Frontal cortex (tissue), 4 donors: ENCODE measurements at places on chromosomes 11 and 22. TPM values are rescaled to one million over a fixed set of nuclear protein-coding genes. Genes with fewer than 3 reads are reported as not detected.
A peak's percentile ranks its signal among the peaks of the same experiment; 100 is the strongest.

OR5B21 gene
- not detected for total RNA-seq

GRCh38 chr11:19811380-19811779 is 98.7 kb downstream of the NAV2 start:
- DNase-seq: no peak

DNA sequence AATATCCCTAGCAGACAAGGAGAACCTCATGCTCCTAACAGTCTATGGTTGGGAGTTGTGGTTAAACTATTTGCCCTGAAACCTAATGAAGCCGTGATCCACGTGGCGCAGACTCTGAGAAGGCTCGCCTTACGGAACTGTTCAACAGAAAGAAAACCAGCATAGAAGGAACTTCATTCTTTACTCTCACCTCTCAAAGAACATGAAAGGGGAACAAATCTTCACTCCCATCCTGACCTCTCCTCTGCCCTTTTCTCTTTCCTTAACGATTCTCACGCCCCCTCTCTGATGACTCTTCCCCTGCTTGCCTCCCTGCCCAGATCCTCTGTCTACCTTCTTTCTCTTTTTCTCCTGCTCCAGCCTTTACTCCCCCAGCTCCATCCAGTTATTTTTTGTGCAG is 54.2 kb downstream of the IRAG1 start:
- no peak for DNase-seq

IGLL1 gene
- total RNA-seq: not detected

ARHGEF12 gene
- total RNA-seq: 202 TPM

- no peak for DNase-seq
These were observed 43.4 kb upstream of the MN1 start for GRCh38 chr22:27844656-27845591.

GTF2H1 gene
- 69.7 TPM for total RNA-seq

- no peak for DNase-seq
These were observed 19.6 kb upstream of the TBCEL start for GRCh38 chr11:121004206-121004840.

DNA sequence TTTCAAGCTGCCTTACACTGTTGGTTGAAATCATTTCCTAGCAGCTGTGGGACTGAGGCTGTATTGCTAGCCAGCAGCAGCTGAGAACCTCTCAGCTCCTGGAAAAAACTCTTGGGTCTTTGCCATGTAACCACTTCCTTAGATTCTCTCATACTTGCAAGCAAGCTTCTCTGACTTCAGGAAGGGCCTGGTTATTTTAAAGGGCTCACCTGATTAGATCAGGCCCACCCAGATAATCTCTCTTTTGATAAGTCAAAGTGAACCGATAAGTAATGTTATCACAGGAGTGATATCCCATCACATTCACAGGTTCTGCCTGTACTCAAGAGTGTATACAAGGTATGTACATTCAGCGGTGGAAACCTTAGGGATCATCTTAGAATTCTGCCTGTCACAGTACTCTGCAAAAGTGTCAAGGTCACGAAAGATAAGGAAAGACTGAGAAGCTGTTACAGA is 7.4 kb upstream of the CLPB start:
- no peak for DNase-seq

MIOX gene
- not detected for total RNA-seq

KMT5B gene
- 116 TPM for total RNA-seq

GRCh38 chr11:64759722-64760719 is at the start of gene PYGM:
TSS of gene PYGM (minus strand) at chr11:64759974. CDS start at chr11:64759898, 76 bp downstream.
- peak; percentile 60 for DNase-seq

GRCh38 chr11:79940974-79941735 is 500.3 kb upstream of the TENM4 start:
- DNase-seq: no peak

MYBPC3 gene
- total RNA-seq: not detected

MMP27 gene
- total RNA-seq: not detected

DNA sequence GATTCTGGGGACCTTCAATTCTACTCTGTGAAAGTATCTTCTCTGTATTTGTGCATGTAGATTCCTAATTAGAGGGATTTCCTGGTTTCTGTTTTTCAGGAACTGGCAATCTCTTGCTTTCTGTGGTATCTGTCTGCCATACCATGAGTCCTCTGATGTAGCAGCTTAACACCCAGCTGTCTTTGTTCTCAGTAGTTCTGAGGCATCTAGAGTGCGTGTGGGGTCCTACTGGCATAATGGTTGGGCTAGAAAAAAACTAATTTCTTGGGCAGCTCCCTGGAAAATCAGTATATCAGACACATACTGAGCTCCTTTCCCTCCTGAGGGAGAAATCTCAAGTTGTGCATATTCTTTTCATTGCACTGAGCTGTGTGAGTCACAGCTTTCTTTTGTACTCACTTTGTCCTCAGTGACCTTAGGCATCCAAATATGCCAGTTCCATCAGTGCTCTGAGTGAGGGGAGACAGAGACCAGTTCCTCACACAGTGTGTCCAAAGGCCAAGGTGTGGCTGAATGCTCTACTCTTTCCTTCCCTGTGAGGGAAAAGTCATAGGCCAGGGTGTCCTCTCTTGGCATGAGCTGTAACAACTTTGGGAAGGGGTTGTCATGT is 35.5 kb upstream of the SLC22A24 start:
- no peak for DNase-seq

SMTNL1 gene
- not detected for total RNA-seq

CCDC73 gene
- total RNA-seq: not detected

- no peak for DNase-seq
These were observed 58.9 kb downstream of the LINC01488 start for GRCh38 chr11:69540118-69541000.

DBX1 gene
- total RNA-seq: not detected

PDGFD gene
- 7.3 TPM for total RNA-seq

CHCHD10 gene
- total RNA-seq: 5.3 TPM

- no peak for DNase-seq
These were observed 42.2 kb downstream of the FLI1 start for GRCh38 chr11:128735935-128736605.

SYCE3 gene
- not detected for total RNA-seq

GRCh38 chr22:27192135-27192829 is 534.9 kb downstream of the MIAT start:
- no peak for DNase-seq

BID gene
- 39.9 TPM for total RNA-seq

GRCh38 chr11:20155683-20156279 is 4.5 kb downstream of the DBX1 start:
- DNase-seq: no peak

DNA sequence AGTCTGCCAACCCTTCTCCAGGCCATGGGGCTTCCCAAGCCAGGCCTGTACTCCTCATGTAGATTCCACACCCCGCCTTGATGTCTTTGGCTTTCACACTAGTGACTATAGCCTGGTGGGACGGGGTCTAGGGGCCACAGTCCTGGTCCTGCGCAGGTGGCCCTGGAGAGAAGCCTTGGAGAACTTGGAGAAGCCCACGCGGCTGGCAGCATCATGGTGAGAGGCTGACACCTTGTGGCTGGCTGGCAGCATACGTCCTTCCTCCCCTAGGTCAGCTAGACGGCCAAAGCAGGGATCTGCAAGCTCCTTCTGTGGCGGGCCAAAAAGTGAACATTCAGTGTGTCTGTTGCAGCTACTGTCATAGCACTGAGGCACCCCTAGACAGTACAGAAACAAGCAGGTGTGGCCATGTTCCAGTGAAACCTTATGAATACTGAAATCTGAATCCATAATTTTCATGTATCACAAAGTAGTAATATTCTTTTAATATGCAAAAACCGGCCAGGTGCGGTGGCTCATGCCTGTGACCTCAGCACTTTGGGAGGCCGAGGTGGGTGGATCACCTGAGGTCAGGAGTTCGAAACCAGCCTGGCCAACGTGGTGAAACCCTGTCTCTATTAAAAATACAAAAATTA is 42.0 kb downstream of the FAM83F start:
- no peak for DNase-seq

TUBA8 gene
- 2.9 TPM for total RNA-seq

DNA sequence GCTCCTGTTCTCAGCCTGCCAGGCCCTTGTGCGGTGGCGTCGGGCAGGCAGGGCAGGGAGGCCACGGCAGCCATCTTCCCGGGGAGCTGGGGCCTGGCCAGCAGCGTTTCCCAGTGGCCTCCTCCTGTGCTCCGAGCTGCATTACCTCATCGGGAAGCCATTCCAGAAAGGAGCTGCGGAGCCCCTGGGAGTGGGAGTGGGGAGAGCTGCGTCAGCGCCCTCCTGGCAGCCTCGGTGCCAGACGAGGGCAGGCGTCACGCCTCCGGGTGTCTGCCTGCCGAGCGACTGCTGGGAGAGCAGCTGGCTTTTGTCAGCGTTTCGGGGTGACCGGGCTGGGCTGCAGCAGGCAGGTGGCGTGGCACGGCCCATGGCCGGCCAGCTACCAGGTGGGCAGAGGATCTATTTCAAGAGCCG is 30.9 kb upstream of the WNT7B start:
- DNase-seq: peak; percentile 44

DNA sequence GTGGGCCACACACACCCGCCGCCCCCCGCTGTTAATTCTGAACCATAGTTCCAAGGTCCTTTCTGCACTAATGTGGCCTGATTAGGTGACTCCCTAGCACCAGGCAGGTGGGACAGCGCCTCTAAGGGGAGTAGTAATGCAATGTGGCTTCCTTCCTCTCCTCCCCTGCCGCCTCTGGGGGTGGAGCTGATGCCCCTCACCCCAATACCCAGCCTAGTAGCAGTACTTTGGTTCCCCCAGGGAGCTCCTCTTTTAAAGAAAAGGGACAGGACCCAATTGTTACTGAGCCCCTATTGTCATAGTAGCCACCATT is 14.4 kb downstream of the RTN4RL2 start:
- DNase-seq: no peak

OR11H1 gene
- not detected for total RNA-seq

- no peak for DNase-seq
These were observed 28.6 kb upstream of the BID start for GRCh38 chr22:17802822-17803221.

GRCh38 chr22:27882507-27883290 is 36.4 kb downstream of the PITPNB start:
- DNase-seq: no peak

CLDN5 gene
- total RNA-seq: 84.8 TPM

- no peak for DNase-seq
These were observed 7.1 kb downstream of the MS4A18 start for GRCh38 chr11:60731586-60731985.

DNA sequence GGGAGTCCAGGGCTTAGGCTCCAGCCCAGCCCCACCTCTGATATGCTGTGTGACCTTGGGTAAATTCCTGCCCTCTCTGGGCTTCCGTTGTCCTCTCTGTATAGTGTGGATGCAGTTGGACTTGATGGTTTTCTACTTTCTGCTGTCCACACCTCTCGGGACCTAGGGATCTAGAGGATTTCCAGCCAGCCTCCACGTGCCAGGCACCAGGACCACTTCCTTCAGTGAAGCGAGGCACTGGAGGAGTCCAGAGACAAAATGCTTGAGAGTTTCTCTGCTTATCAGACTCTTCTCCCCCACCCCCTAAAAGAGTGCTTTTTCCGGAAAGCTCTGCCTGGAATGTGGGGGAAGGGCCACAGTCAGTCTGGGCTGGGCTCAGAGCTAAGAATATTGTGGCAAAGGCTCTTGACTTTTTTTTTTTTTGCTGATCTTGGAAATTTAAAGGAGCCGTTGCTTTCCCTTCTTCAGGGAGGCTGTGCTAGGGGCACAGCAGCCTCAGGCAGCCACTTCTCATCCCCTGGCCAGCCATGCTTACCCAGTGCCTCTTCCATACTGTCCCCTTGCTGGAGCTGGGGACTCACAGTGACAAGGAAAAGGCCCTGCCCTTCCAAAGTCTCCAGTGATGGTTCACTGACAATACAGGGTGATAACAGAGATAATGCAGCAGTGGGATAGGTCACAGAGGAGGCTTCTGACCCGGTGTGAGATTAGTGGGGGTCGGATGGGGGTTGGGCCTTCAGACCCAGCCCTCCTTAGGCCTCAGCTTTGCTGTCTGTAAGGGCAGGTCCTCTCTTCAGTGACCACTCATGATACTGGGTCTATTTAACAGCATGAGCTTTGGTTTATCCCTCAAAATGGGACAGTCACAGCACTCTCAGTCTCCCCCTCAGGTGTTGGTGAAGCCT is 2.9 kb upstream of the SERPINH1 start:
- no peak for DNase-seq

DNA sequence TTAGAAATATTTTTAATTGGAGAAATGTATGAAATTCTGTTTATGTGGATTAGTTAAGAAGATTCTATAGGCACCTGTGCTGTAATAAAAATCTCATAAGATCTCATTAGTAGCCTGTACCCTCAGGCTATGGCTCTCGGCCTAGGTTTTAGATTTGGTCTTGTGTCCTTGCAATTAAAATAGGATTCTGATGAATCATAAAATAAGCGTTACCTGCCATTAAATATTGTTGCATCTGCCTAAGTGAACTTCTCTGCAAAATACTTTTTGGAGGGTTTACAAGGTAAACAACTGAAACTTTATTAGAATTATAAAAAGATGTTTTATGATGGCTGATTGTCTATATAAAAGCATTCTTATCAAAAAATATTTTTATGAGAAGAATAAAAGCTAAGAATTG is 804.1 kb upstream of the ANO3 start:
- no peak for DNase-seq
